Stromal cell of bone marrow (primary cell): ENCODE measurements at places on chromosomes 6 and 20.

GRCh38 chr20:63135411-63135810, 80.5 kb downstream of the YTHDF1 start:
- DNase-seq, result no peak

- DNase-seq, result no peak
Observed at GRCh38 chr6:67952121-67952520, 683.0 kb upstream of the ADGRB3 start.

- DNase-seq, result no peak
Observed at GRCh38 chr20:24798930-24799705, 150.0 kb upstream of the CST7 start.

DNA sequence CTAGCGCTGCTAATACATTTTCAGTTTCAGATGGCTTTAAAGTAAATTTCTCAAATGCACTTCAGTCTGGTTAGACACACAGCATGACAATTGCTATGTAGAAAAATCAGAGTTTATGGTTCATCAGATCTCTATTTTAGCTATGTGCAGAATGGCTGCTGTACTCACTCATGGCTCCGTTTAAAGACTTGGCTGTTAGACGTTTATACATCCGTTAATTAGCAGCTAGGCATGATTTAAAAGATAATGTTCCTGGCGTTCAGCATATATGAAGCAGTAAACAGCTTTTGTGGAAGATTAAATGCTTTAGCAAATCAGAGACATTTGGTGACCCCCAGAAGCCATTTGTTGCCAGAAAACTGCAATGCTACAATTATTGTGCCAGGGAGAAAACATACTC, 350.0 kb upstream of the MANEA start:
- DNase-seq, result no peak

DNA sequence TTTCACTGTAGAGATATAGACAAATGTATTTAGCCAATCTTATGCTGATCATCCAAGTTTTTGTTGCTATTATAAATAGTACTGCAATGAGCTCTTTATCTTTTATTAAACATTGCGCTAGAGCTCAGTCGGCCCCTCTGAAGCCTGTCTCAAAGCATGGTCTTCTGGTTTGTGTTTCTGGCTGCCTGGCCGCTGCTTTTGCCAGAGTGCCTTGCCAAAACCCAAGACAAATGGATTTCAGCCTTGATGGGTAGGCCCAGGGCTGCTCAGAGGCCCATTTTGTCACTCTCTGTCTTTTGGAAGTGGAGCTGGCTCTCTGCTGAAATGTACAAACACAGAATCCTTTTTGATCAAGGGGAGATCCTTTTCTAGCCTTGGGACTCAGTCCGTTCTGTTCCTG, 102.9 kb upstream of the KCNG1 start:
- DNase-seq, result no peak

GRCh38 chr6:112408522-112408921, 61.4 kb downstream of the RFPL4B start:
- no peak for DNase-seq

DNA sequence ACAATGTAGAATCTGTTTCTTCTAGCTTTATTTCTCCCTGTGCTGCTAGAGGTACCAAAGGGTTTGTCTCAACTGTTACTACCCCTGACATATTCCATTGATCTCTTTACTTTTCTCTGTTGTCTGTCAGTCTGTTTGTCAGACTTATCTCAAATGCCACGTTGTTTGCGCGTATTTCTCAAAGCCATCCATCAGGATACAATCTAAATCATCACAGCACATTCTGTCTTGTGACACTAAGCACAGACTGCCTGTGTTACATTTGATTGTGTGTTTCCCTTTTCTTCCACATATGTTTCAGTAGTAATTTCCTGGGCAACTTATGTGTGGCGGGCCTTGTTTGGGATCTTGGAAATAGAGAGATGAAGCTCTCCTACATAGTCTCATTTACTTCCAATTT, 30.2 kb upstream of the SERINC3 start:
- no peak for DNase-seq

- no peak for DNase-seq
Observed at GRCh38 chr20:58833921-58834320, 16.8 kb downstream of the GNAS-AS1 start.

DNA sequence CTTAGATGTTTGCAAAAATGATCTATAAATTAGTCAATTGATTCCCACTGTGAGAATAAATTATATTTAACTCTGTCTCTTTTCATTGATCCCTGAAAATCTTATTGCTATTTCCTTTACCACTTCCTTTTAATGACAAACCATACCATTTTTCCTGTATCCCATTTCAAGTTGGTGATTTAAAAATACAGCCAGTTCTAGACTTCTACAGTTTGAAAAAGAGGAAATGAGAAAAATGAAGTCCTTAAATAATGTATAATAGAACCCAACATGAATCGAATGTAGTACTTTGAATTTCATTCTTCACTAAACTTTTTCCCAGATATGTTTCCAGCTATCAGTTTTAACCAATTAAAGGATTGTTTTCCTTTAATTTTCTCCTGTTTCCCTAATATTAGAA, 29.5 kb upstream of the SDHAF4 start:
- DNase-seq, result no peak
